ENCODE measurements at places on chromosomes 4 and X.

DNA sequence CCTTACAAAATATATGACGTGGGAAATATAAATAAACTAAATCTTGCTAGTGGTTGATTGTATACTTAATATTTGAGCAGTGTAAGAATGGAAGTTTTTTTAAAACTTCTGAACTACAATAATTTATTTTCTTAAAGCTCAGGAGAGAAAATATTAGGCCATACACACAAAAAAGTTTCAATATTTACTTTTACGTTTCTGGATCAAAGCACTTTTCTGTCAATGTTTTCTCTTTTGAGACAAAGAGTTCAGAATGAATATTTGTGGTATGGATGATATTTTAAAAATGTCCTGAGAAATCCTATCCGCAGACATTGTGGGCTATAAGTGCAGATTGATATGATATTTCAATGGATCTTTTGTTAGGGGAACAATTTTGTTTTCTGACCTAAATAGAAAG, 109.9 kb downstream of the TLL1 start:
- no peak for DNase-seq

GRCh38 chr4:155617296-155617695, 49.4 kb upstream of the GUCY1A1 start:
- DNase-seq, result no peak

GRCh38 chr4:70660106-70660505, 6.2 kb downstream of the JCHAIN start:
- no peak for DNase-seq

- no peak for DNase-seq
Measured at GRCh38 chrX:106415276-106415895, 196.4 kb upstream of the RADX start.

DNA sequence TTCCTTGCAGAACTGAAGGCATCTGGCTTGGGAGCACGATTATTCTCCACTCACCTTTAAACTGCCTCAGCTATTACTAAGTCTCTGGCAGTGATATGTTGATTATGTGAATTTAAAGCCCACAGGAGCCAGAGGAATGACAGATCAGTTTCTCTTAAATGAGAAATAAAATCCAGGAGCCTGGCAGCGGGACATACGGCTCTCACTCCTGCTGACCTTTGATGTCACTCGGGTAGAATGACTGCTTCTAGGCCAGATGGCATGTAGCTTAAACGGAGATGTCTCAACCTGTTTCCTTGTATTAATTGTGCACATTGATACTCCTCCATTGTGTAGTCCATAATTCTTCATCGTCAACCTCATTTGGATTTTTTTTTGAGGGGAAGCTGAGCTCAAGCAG, 4.0 kb upstream of the CBLL2 start:
- DNase-seq, result no peak

GRCh38 chr4:99653916-99654315, 3.7 kb downstream of the C4orf54 start:
- DNase-seq, result peak; percentile 0

GRCh38 chr4:182354867-182355266, 111.7 kb downstream of the TENM3 start:
- DNase-seq, result no peak

DNA sequence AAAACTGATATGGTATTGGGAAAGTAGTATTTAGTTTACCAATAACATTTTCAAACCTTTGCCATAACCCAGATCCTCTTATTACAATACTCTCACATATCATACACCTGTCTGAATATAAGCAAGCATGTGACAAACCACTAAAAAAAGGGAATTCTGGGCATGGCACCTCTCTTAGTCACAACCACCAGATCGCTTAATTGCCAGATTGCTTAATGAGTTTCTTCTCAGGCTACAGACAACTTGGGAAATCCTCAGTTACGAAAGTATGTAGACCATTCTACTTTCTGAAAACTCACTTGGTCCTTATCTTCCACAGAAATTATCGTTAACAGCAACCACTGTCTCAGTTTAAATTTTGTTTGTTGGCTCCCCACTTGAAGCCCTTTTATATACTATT, 2.1 kb downstream of the NAF1 start:
- DNase-seq, result no peak

DNA sequence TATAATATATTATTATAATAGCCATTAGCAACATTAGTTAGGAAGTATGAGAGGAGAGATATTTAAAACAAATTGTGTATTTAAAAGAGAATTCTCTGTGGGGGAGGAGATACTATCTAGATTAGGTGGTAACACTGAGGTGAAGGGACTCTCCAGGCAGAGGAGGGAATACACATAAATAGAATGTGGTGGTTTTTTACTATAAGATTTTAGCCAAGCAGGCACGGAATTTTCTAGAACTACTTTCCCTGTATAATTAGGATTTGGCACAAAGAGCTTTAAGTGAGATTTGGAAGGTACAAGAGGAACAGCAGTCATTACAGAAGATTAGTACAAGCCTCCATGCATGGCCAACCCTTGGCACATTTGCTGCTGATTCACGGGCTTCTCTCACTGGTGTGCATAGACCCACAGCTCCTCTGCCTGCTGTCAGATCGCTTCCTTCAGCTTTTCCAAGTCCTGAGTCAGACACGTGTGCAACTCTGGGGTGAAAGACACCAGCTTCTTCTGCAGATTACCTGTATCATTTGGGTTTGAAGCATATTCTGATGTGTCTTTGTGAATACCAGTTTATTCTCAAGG, 685.5 kb downstream of the KCTD8 start:
- no peak for DNase-seq

GRCh38 chr4:72468904-72469502, 100.0 kb downstream of the ADAMTS3 start:
- DNase-seq, result no peak

GRCh38 chr4:4852591-4853362, 6.7 kb upstream of the MSX1 start:
- no peak for DNase-seq

- no peak for DNase-seq
Measured at GRCh38 chr4:17398035-17398434, 113.9 kb downstream of the QDPR start.

- no peak for DNase-seq
Measured at GRCh38 chr4:123325241-123325681, 71.3 kb upstream of the SPRY1 start.

GRCh38 chr4:152510349-152511147, 25.3 kb downstream of the FBXW7 start:
- DNase-seq, result no peak

DNA sequence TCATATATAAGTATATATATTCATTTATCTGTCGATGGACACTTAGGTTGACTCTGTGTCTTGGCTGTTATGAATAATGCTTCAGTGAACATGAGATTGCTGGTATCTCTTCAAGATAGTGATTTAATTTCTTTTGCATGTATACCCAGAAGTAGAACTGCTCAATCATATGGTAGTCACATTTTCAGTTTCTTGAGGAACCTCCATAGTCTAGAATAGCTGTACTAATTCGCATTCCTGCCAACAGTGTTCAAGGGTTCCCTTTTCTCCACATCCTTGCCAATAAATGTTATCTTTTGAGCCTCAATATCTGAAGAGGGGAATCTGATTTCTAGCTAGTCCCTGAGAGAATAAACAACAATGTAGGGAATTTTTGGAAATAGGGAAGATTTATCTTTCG, 32.4 kb upstream of the CCNG2 start:
- no peak for DNase-seq

DNA sequence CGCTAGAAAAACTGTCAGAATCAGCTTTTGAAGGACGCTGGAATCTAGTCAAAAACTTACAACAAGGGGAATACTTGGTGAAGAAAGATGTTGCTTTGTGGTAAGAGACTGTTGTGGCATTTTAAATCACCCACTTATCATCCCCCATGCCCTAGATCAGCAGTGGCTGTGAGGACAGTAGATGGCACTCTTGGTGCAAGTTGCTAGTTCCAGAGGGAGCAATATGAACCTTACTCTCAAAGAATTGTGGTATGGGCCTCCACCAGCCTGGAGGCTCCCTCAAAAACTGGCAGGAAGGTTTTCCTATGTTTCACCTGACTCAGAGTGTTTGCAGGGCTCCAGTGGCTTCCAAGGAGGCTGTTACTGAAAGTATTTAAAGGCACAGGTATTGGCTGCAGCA, 37.7 kb upstream of the SLC16A2 start:
- DNase-seq, result no peak

DNA sequence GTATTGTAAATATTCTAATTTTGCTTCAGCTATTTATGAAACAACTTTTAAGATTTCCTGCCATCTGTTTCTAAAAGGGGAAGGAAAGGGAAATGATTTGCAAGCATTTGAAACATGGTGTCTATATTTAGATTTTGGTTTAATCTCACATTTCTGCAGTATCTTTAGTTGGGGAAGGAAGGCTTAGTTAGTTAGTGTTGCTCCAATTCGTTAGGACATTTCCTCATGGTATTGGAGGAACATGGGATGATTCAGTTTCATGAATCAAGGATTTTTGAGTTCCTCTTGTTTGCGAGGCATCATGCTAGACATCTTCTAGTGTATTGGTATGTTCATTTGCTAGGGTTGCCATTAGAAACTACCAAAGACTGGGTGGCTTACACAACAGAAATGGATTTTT, 20.5 kb upstream of the TMEM192 start:
- DNase-seq, result no peak

DNA sequence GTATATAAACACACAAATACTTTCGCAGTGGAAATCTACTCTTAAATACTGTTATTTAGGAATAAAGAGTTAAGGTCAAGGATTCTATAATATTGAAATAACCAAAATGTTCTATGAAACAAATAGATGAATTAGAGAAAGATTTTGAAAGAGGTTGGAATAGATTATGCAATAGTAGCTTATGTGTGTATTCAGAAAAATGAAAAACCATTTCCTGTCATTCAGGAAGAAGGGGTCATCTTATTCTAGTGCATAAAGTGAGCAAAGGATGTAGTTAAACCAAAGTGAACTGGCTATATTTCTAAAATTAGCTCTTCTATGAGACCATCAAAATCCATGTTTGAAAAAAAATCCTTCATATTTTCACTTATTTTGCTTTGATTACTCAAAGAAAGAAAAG, 30.0 kb upstream of the MYOZ2 start:
- DNase-seq, result no peak

DNA sequence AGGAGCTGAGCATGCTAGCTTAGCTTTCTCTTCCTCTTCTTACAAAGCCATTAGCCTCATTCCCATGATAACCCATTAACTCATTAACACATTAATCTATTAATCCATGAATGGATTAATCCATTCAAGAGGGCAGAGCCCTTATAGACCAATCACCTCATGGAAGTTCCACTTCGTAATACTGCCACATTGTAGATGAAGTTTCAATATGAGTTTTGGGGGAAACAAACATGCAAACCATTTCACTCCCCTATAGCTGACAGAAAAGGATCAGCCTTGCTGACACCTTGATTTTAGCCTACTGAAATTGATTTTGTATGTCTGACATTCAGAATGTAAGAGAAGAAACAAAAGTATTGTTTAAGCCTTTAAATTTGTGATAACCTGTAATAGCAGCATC, 251.8 kb upstream of the GALNTL6 start:
- no peak for DNase-seq

DNA sequence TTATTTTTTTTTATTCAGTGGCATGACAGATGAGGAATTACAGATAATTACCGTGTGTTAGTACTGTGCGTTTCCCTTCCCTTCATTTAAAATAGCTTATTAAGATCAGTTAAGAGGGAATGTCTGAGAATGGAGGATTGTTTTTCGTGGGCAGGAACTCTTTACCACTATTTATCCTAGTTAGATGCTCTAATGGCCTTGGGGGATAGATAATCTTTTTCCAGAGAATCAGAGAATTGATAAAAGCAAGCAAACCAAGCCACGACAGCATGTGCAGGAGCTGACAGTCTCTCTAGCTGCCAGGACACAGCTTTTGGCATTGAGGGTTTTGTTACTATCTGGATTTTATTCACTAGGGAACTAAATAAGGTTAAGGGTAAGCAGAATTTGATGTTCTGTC, 128.7 kb downstream of the DCLK2 start:
- DNase-seq, result no peak

GRCh38 chr4:1523907-1524636, 117.8 kb upstream of the NKX1-1 start:
- DNase-seq, result no peak

GRCh38 chr4:6019316-6020263, 1.4 kb upstream of the C4orf50 start:
- no peak for DNase-seq

- DNase-seq, result no peak
Measured at GRCh38 chrX:101759000-101759399, 99.3 kb upstream of the ARMCX2 start.

- no peak for DNase-seq
Measured at GRCh38 chrX:37776283-37776986, 3.4 kb upstream of the CYBB start.

- no peak for DNase-seq
Measured at GRCh38 chr4:78417603-78418002, 134.0 kb upstream of the ANXA3 start.

DNA sequence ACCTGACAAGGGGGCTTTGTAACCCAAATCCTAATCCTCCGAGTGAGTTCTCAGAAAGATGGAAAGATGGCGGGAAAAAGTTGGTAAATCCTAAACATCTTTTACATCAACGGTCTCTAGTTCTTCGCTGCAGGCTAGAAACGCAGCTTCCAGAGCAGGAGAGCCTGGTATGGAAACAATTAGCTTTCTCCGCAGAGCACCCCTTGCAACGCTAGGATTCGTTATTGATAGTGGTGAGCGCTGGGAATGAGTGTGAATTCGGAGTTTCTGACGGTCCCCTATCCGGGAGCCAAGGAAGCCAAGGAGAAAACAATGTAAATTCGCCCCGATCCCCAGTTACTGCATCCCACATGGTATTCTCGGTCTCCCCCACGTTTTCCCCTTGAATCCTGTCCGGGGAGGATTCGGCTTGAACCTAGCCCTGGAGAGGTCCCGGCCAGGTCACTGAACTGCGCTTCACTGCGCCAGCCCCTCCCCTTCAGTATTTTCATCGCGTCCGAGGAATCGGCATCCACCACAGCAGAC, 4.7 kb upstream of the NEUROG2 start:
- no peak for DNase-seq

- no peak for DNase-seq
Measured at GRCh38 chr4:155678011-155678410, 11.4 kb downstream of the GUCY1A1 start.

DNA sequence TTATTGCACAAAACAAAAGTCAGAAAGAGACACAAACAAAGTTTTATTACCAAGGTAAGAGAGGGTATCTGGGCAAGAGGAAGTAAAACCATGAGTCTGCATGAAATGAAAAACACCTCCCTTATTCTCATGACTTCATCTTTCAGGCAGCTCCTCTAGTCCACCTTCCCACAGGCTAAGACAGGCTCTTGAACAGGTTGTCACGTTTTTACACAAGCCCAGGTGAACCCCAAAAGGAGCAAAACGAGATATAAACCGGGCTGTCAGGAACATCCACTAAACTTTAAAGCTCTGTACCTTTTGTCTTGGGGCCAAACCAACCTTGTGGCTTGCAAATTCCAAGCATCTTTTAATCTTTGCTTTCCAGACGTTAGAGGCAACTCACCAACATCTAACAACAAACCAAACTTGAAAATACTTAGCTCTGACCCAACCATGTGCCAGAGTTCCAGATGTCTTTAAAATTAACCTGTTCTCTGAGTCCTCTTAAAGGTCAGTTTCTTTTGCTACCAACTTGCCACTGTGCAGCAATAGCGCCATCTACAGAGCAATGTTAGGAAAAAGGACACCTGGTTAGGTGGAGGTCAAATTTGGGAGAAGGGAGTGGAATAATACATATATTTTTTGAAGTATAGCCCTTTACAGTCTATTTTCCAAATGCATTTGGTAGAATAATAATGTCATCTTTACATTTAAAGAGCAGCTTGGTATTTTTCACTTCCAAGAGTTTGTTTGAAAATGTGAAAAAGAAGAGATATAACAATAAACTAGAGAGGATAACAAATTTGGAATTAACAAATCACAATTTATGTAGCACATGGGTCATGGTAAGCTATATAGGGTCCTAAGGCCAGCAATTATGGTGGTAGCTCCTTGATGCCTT, 73.1 kb downstream of the QRFPR start:
- peak; percentile 7 for DNase-seq
